Right ventricle myocardium inferior (tissue), 1 donor: ENCODE measurements at places on chromosomes 5 and 9.

- DNase-seq, result no peak
Measured at GRCh38 chr9:130699047-130699446, 5.5 kb downstream of the EXOSC2 start.

GRCh38 chr9:136700304-136700703 is 12.1 kb upstream of the DIPK1B start:
- DNase-seq, result no peak

GRCh38 chr9:99628849-99629620 is 192.7 kb upstream of the NR4A3 start:
- no peak for DNase-seq

DNA sequence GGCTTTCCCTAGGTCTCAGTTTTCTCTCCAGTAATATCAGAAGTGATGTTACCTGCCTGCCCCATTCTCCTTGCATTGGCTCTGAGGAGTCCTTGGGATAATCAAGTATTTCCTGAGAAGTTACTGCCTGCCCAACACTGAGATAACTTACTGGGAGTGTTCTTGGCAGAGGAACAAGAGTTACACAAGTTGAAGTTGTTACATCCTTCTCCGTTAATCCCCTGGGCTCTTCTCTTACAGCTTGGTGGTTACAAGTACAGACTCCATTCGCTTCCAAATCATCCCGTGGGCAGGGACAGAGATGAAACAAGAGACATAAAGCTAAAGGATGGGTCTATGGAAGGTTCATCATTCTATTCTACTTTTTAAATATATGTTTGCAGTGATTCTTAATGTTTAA is 74.1 kb upstream of the SAP30L start:
- no peak for DNase-seq

- no peak for DNase-seq
Measured at GRCh38 chr9:129227843-129228189, 49.8 kb upstream of the IER5L start.

DNA sequence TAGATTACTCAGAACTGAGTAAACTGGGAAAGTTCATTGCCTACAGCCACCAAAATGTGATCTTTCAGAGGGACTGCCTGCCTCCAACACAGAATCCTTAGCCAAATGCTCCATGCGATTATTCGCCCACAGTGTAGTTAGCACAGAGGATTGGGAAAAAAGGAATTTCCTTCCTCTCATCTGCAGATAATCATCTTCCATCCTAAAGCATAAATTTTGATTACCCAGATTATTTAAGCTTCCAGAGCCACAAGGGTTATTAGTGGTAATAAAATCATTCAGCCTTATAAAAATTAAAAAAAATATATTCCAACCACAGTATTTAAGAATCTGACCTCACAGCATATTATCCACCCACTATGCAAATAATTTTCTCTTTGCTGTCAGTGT is 285.3 kb upstream of the GRAMD2B start:
- no peak for DNase-seq
